RPMI8226 (cell line): ENCODE measurements at places on chromosomes 7 and 10.

DNA sequence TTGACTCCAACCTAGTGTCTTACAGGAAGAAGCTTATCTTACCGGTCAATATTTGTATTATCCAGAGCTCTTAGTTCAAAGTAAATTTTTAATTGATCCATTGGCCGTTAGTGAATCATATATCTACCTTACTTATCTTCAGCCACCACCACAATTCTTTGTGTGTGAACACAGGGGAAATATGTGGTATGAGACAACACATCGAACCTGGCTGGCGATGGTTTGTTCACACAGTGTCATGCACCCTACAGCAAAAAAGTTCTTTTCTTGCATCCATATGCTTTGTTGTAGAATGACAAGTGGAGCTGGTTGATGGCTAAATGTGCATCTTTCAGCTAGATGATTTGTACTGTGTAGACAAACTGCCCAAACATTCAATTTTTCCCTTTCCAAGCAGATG, 65.8 kb downstream of the ARID5B start:
- DNase-seq, result no peak

- DNase-seq, result no peak
Observed at GRCh38 chr10:77710081-77710551, 72.5 kb upstream of the KCNMA1 start.

GRCh38 chr10:99667108-99667751, 7.9 kb downstream of the ENTPD7 start:
- no peak for DNase-seq

DNA sequence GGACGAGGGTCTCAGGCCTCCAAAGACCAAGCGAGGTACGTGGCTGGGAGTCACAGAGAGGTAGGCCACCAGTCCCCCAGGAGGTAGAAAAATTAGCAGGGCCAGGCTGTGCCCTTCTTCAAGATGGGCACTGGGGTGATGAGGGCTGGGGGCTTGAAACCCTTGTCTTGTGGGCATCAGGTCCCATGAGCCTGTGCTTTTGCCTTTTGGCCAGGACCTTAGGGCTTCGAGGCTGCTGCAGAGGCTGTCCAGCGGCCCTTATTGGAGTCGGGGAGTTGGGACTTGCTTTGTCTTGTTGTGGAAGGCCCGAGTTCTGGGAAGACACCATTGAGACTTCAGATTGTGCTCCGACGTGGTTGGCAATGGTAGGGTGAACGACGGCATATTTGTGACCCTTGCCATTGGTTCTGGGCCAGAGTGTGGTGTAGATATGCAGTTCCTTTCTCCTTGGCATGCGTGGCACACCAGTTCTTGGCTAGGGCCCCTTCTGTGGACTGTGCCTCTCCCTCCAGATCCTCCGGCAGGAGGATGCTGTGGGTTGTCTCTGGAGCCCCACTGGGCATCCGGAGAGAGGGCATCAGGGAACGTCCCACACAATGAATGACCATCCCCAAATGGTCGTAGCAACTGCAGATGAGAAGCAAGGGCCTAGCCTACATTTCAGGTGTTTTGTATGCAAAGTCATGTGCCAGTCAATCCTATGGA, 931 bp downstream of the SH2D4B start:
- DNase-seq, result no peak
